Frontal cortex (tissue), 4 donors: ENCODE measurements at places on chromosomes 7 and 10. TPM values are rescaled to one million over a fixed set of nuclear protein-coding genes. Genes with fewer than 3 reads are reported as not detected.

DNA sequence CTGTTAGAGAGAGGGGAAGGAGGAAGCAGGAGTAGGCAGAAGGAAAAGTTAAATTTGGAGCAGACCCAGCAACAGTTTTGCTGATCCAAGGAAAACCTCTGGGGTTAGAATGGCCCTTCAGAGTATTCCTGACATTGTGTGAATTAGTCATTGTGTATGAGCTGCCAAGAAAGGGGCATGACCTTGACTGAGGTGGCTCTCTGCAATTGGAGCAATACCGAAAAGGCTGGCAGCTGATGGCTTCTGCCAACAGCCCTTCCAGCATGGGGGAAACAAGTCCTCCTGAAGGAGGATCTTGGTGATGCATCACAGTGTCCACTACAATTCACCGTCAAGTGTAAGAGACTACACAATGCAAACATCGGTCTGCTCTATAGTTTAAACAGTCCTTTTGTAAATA is 20.6 kb upstream of the WASL start:
- DNase-seq, result no peak

DNA sequence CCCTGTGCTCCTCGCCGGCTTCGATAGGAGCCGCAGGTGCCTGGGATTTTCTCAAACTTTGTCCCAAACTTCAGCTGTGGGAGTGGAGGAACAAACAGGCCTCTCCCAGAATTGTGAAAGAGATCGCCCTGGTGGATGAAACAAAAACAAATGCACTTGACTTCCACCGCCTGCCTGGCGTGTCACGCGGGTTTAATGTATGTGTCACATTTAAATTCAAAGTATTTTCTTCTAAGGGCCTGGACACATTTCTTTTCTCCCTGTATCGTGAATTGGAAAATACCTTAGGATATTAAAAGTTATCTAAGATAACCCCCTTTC is 694 bp upstream of the WASL start:
- no peak for DNase-seq

SMO gene
- 8.6 TPM for total RNA-seq

DNA sequence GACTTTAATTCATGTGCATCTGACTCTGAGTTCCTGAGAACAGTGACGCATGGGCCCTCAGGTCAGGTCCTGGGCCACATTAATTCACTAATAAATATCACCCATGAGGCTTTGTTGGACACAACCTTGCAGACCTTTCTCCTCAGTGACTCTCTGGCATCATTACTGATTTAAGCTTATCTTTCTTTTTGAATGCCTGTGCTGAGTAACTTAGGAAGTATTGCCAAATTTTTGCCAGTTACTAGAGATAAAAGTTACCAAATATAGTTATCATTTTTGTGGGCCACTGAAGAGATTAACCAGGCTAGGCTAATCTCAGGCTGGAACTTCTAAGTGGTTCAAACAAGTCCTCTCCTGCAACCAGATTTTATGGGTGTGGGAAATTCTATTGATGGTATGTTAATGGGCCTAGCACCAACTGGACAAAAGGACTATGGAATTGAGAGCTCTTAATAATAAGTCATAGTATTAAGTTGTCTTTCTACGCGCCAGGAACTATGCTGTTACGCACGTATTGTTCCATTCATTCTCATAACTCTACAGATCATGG is 28.8 kb upstream of the PRTFDC1 start:
- no peak for DNase-seq

ACSL5 gene
- total RNA-seq, result 2.4 TPM

DNA sequence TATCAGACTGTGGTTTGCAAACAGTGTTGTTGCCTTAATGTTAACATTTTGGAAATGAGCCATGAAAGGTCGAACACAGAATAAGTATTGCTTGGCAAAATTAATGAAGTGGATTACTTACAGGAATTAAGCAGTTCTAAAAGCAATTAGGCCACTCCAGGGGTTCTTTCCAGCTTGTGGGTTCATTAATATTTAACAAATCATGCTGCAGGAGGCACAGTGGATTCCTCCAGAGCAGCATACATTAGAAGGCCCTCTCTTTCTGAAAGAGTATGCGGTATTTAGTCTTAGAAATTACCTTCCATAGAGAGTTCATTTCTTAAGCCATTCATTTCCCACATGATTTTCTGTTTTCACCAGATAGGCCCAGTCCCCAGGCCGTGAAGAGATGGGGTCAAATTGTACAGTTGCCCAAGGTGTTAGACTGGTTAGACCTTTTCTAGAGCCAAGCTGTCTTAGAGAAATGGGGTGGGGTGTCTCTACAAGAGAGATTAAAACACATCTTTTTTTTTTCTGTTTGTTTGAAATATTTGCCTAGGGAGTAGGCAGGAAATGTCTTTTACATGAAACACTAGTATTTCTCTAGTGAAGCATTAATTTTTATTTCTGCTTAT is 40.0 kb upstream of the AGR3 start:
- no peak for DNase-seq

DNA sequence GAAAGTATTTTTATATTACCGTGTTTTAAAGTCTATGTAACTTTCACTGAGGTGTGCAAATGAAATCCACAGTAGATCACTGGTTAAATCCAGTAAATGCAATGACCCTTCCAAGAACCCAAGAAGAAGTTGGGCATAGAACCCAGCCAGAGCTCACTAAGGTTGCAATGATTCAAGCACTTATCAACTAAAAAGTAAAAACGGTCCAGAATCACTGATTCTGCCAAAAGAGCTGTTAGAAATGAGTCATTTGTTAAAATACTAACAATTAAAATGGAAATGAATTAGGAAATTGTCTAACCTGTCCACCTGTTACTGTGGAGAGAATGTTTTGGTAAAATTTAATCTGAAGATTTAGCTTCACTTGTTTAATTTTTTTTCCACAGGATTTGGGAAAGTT is 74.4 kb downstream of the ANK3 start:
- DNase-seq, result no peak

ITIH2 gene
- 10.6 TPM for total RNA-seq

ASZ1 gene
- total RNA-seq, result not detected

DNA sequence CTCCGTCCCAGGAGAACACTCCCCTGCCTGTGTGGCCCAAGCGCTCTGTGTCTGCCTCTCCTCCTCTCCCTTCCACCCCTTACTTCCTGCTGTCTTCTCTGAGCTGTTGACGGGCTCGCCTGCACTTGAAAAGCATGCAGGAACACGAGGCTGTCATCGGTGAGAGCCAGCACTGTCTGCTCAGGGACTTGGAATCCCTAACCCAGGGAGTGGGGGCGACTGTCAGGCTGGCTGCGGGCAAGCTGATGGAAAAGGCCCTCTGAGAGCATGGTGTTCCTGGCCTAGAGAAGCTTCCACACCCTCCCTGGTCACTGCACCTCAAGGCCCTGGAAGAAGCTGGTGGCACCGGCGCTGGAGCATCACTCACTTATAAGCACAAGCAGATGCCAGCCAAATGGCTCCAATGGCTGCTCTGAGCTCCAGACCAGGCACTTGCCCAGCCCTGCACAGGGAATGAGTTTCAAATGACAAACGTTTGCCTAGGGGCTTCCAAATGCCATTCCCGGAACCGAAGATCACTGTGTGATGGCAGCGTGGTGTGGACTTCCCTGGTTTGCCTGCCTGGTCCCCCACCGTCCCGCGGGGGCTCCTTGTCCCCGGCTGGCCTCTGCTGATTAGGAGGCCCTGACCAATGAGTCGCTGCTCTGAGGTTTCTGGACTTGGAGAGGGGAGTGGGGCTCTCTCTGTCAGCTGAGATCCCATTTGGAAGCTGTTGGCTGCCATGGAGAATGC is 56.7 kb upstream of the EBF3 start:
- DNase-seq, result no peak

AKR1B15 gene
- not detected for total RNA-seq

DNA sequence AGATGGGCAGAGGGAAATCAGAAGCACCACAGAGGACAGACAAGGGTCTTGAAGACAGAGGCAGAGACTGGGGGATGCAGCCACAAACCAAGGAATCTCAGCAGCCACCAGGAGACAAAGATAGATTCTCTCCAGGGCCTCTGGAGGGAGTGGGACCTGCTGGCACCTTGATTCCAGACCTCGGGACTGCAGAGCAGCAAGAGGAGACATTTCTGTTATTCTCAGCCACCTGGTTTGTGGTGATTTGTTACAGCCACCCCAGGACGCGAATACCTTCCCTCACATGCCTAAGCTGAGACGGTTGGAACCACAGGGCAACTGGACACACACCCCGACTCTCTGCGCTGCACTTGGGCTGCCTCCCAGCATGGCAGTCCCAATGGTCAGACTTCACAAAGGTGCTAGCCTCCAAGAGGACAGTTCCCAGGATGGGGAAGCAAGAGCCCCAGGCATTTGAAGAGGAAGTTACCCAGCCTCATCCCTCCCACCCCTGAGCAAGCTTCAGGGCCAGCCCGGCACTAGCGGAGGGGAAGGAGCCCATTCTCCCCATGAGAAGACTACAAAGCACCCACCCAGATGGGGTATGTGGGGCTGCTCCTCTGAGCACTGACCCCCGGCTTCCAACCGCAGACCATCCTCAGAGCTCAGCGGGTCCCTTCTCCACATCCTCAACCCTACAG is 104.6 kb upstream of the INSIG1 start:
- DNase-seq, result no peak

TSPAN15 gene
- total RNA-seq, result 5.7 TPM

GRCh38 chr7:30634193-30634626 is 39.5 kb downstream of the GARS1 start:
- DNase-seq, result no peak
